ENCODE measurements at places on chromosomes 3 and 15. TPM values are rescaled to one million over a fixed set of nuclear protein-coding genes. Genes with fewer than 3 reads are reported as not detected.

- no peak for DNase-seq
Observed at GRCh38 chr3:150745832-150746231, 17.1 kb downstream of the SIAH2 start.

GRCh38 chr3:133588035-133588434 is 14.5 kb downstream of the CDV3 start:
- DNase-seq: no peak

GRCh38 chr15:60574801-60575631 is 96.1 kb upstream of the ICE2 start:
- no peak for DNase-seq

- DNase-seq: peak; percentile 73
Observed at GRCh38 chr15:67101911-67102598, 36.7 kb downstream of the SMAD3 start.

DNA sequence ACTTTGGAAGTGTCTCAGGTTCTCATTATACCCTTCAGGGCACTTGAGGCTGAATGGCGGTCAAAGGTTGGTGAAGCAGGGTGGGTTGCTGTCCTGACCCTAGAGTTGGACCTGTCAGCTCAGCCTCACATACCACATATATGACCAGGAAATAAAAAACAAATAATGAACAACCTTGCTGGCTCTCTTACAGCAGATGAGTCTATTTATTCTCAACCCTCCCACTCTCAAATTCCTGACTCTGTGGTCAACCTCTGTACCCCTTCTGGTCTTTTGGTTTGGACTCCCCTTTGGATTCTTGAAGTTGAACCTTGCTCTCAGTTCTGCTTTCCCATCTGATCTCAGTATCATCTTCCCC is 16.9 kb downstream of the PPP2R3A start:
- DNase-seq: no peak

DNA sequence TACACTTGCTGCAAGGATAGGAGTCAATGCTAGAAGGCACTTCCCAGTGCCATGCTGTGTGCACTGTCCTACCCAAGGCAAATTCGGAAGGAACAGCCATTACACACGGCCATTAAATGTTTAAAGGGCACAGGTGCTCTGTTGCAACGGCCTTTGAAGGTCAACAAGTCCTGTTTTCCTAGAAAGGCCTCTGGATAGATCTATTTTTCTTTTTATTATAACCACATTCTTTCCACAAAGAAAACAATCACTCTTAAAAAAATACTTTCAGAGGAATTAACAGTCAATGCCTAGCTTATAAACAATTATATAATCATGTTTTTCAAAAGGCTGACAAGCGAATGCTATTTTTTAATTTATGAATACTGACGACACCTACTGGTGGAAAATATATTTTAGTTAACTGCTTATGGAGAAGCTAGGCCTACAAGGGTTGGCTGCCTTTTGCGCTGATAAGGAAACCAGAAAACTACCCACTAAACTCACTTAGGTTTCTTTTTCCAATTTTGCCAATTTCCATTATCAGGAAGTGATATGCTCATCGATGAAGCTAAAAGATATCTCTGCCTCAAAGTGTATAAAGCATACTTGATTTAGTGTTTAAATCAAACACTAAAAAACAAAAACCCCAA is 2.4 kb downstream of the ARHGEF3 start:
- peak; percentile 13 for DNase-seq

DNA sequence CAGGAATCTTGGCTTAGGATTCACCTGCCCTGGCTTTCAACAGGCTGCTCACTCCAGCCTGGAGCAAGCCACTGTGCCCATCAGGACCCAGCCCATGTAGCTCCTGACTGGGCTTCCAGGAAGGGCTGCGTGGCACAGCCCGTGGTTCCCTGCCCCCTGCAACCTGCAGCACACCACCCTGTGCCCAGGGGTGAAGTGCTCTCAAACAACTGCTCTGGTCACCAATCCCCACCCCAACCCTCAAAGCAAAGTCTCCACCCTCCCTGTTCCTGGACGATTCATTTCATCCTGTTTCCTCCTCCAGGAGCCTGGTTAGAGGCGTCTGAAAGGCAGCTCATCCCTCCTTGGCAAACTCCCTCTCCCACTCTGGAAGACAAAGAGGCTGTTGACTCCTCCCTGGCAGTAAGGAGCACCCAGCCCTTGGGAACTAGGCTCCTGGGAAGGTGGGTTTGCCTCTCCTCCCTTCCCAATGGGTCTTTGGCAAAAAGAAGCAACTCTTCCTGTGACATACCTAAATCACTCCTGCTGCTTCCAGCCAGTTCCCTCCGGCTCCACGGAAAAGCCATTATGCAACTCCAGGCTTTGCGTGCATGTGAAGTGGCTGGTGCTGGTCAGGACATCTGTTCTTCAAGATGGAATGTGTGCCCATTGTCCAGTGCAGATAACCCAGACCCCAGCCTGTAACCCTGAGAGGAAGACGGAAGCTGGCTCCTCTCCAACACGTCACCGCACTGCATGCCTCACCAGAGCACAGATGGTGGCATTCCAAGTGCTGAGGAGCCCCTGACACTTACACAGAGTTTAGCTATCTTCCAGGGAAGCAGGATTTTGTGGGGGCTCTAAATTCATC is 29.1 kb upstream of the VIPR1 start:
- peak; percentile 84 for DNase-seq

- DNase-seq: no peak
Observed at GRCh38 chr3:98262046-98262445, 2.0 kb upstream of the OR5H6 start.

DNA sequence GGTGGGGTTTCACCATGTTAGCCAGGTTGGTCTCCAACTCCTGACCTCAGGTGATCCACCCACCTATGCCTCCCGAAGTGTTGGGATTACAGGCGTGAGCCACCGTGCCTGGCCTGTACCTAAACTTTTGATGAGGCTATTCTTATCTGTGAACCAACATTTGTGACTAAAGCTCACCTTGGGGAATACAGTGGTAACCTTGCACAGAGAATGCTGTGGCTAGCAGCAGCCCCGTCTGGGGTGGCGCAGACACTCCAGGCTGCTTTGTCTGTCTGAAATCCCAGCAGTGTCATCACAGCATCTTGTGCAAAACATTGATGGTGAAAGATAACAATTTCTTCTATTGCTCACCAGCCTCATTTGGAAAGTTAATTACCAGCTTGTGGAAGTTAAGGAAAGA is 58.9 kb downstream of the CMTM8 start:
- no peak for DNase-seq

- DNase-seq: no peak
Observed at GRCh38 chr3:170491901-170492300, 73.2 kb downstream of the CLDN11 start.

DNA sequence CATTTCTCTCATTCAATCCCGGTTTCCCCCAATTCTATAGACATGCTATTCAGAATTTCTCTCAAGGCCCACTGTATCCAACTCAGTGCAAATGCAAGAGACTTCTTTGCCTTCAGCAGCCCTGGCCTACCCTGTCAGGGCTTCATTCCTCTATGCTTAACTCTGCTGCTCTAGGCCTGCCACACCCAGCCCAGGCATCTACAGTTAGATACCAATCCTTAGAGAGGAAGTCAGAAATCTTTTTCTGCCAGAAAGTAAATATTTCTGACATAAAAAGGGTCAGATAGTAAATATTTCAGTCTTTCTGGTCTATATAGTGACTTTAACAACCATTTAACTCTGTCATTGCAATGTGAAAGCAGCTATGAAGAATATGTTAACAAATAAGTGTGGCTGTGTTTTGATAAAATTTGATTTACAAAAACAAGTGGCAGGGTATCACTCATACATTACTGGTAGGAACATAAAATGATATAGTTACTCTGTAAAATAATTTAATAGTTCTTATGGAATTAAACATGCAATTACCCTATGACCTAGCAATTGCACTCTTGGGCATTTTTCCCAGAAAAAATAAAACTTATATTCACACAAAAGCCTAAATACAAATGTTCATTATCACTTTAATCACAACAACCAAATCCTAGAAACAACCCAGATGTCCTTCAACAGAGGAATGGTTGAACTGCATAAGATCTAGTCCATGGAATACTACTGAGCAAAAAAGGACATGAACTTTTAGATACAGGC is 942.0 kb downstream of the SQOR start:
- DNase-seq: no peak

- no peak for DNase-seq
Observed at GRCh38 chr3:98733053-98733811, 29.9 kb upstream of the ST3GAL6 start.

DNA sequence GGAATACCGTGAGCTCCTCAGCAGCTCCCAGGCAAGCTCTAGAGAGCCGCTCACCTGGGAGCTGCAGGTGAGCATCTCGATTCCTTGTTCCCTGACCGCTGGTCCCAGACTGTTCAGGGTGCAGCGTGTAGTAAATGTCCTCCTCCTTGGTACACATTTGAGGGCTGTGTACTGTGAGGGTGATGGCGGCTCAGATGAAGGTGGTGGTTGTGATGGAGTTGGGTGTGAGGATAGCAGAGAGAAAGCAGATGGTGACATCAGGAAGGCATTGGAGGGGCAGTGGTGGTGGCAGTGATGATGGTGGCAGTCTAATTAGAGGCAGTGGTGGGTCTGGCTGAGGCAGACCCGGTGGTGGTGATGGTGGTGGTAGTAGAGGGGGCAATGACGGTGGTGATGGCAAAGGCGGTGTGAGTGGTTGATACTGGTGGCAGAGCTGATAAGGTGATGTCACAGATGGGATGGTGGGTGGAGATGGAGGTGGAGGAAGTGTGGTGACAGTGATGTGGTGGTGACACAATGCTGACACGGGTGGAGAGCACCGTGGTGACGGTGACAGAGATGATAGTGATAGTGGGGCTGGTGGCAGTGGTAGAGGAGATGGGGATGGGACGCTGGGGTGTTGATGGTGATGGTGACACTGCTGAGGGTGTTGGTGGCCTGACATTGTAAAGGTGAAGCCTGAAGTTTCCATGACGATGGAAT is at the start of gene DNAJB8:
Gene DNAJB8, minus strand, starts transcription at position 51 of the 702 bp plus-strand sequence. CDS start 3,645 bp downstream, outside the sequence.
- DNase-seq: no peak

- DNase-seq: no peak
Observed at GRCh38 chr15:31365655-31366127, 39.1 kb downstream of the KLF13 start.

GRCh38 chr3:150299201-150299600 is 108.9 kb upstream of the TSC22D2 start:
- DNase-seq: no peak

GRCh38 chr15:66309828-66310227 is 16.5 kb downstream of the DIS3L start:
- no peak for DNase-seq

GRCh38 chr3:132267391-132267993 is 49.7 kb upstream of the ACP3 start:
- DNase-seq: no peak

HTR3E gene
- not detected for total RNA-seq

DGKG gene
- 26.1 TPM for total RNA-seq

STRIT1 gene
- total RNA-seq: not detected

RARRES1 gene
- not detected for total RNA-seq

EFHB gene
- not detected for total RNA-seq

GDPGP1 gene
- total RNA-seq: 3.1 TPM

TJP1 gene
- total RNA-seq: 27.3 TPM
